ENCODE measurements at places on chromosomes 4 and X.

- DNase-seq = no peak
Measured at GRCh38 chr4:133799717-133800315, 401.8 kb downstream of the PABPC4L start.

- DNase-seq = no peak
Measured at GRCh38 chr4:172881645-172882044, 287.0 kb upstream of the GALNT7 start.

DNA sequence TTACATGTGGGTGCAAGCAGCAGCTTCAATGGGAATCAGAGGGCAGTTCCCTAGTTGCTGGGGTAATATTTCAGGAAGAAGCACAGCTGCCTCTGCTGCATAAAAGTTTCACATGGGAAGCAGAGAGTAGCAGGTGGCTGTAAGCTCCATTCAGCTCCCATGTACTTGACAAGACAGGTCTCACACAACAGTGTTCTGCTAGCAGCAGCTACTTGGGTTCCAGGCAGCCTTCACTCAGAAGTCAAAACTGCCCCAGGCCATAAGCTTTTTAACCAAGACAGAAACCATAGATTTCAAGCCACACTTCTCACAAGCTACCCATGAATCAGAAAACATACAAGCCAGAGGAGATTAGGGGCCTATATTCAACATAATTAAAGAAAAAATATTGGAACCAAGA lies 41.4 kb upstream of the SPIN2A start:
- DNase-seq = no peak

DNA sequence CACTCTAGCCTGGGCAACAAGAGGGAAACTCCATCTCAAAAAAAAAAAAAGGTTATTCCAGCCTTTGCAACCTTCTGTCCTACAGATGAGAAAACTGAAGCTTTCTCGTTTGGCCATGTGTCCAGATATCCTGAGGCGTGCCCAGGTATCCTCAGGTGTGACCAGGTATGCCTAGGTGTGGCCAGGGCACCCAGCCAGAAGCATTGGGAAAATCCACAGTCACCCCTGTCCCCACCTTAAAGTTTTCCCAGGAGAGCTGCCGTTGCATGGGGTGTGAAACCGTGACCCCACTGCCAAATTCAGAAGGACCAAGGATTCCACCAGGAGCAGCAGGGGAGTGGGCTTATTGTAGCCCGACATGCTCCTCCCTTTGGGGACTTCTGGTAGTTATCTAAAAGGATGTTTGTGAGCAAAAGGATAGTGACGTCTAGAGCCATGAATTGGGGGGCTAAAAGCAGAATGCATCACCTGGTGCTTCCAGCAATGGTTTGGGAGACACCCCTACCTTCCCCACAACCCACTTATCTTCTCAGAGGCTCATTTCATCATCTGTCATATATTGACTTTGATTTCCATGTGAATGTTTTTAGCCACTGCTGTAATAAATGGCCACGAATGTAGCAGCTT lies 4.0 kb upstream of the DHRSX start:
- no peak for DNase-seq

GRCh38 chrX:20481632-20482031 lies 214.9 kb upstream of the RPS6KA3 start:
- no peak for DNase-seq

- no peak for DNase-seq
Measured at GRCh38 chr4:184387351-184387750, 87.0 kb downstream of the IRF2 start.

- no peak for DNase-seq
Measured at GRCh38 chrX:111052478-111052877, 43.5 kb upstream of the PAK3 start.

DNA sequence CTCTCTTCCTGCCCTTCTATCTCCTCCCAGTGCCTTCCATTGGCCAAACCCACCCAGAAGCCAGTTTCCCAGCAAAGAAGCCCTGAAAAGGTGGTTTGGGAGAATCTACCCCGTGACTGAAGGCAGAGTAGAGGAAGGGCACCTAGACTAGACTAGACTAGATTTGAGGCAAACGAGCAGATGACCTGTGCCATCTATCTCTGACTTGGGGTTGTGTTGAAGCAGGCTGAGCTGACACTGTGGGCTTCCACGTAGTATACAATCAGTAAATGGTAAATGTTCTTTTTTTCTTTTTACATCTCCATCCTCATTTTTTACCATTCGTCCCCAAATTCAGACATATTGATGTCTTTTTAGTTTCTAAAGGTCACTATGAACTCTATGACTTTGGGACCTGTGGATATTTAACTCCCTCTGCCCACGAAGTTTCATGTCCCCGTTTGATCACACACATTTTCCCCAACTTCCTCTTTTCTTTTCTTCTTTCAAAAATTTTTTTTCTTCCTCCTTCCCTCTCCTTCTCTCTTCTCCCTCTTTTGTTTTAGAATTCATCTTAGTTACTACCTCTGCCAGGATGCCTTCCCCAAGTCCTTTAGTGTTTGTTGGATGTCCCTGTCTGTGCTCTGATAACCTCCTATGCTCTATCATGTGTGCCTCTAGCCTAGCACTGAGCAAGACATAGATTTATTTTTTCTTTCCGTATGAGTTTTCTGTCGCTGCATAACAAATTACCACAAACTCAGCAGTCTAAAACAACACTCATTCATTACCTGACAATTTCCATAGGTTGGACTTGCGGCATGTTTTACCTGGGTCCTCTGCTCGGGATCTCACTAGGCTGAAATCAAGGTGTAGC lies 6.2 kb upstream of the AFF1 start:
- no peak for DNase-seq

GRCh38 chrX:136194536-136194935 lies 47.2 kb downstream of the FHL1 start:
- no peak for DNase-seq

- DNase-seq = no peak
Measured at GRCh38 chr4:133403913-133404312, 254.8 kb downstream of the PCDH10 start.

DNA sequence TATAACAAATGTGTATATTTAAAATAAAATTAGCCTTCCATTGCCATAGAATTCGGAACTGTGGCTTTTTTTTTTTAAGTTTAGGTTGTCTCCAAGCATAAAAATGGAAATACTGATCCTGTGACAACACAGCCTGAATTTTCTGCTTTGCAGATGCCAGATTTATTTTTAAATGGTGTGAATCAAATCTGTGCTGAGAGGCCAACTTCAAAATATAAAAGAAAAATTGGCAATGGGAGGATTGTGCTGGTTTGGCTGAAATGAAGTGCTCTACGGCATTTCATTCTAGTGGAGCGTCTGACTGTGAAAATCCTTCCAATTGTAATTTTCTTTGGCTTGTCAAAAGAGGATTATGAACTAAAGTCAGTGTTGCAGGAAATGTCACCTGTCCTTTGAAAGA lies 580.3 kb upstream of the ZFP42 start:
- DNase-seq = no peak

DNA sequence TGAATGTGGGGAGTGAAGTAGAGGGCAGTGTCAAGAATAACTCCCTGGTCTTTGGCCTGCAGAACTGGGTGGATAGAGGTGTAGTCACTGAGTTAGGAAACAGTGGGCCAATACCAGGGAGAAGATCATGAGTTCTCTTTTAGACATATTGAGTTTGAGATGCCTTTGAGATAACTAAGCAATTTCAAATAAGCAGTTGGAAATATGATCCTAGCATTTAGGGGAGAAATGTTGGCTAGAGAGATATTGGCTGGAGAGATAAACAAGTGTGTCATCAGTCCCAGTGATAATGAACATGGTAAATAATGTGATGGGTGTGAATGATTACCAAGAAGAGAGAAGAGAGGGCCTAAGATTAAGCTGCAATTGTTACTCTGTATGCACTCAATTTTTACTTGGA lies 95.3 kb upstream of the HPRT1 start:
- DNase-seq = no peak

- DNase-seq = no peak
Measured at GRCh38 chr4:150070464-150071170, 7.6 kb upstream of the DCLK2 start.

GRCh38 chr4:123463869-123464268 lies 67.3 kb downstream of the SPRY1 start:
- DNase-seq = no peak

GRCh38 chr4:177012918-177013545 lies 220.3 kb upstream of the VEGFC start:
- no peak for DNase-seq

- DNase-seq = no peak
Measured at GRCh38 chrX:80917919-80918318, 108.2 kb upstream of the BRWD3 start.

DNA sequence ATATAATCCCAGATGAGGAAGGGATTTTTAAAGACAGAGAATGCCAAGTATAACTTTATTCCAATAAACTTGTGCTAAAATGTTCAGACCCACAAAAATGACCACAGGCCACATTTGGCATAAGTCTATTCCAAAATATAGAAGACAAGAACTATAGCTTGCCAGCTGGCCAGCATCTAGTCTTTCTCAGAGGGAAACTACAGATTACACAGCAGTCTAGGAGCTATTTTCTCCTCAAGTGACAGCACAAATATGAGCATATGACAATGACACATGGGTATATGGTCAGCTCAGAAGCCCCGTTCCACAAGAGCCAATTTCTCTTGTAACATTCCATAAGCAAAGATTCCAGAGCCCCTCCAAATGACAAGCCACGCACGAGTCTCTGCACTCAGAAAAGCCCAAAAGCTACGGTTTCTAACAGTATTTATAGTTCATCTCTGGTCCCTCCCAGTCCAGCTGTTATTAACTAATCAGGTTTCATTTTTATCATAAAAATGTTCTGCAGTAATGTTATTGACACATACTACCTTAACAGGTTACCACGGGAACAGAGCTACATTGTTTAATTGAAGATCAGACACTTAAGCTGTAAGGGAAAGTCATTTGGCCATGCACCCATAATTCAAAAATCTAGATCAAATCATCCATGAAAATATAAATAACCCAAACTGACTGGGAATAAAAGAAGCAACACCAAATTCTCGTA lies 70.3 kb downstream of the RAB28 start:
- no peak for DNase-seq

- DNase-seq = peak; percentile 29
Measured at GRCh38 chr4:17112292-17112659, 213.8 kb upstream of the LDB2 start.

- peak; percentile 7 for DNase-seq
Measured at GRCh38 chr4:53601251-53601764, 10.0 kb upstream of the LNX1 start.

- DNase-seq = no peak
Measured at GRCh38 chr4:8311101-8312068, 41.8 kb downstream of the HTRA3 start.
